ENCODE measurements at places on chromosomes 2 and 18.

DNA sequence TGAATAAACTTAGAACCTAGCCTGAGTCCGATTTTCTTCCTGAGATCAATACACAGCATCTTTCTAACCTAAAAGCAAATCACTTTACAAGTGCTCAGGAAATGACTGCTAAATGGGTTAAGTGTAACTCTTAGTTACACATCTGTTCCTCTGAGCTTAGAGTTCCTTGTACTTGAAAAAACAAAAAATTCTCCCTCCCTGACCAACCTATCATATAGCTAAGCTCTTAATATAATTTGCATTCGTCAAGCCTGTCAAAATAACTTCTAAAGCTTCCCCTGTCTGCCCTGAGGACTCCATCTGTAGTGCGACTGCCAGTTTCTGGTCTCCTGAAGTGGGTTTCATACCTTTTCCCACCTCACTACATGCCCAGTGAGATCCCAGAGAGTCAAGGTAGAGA, 190.4 kb downstream of the NCK2 start:
- no peak for DNase-seq

- no peak for DNase-seq
These were observed 260.5 kb downstream of the C1D start for GRCh38 chr2:67802291-67802690.

- DNase-seq: no peak
These were observed 166.2 kb downstream of the SH3RF3 start for GRCh38 chr2:109295070-109295780.

DNA sequence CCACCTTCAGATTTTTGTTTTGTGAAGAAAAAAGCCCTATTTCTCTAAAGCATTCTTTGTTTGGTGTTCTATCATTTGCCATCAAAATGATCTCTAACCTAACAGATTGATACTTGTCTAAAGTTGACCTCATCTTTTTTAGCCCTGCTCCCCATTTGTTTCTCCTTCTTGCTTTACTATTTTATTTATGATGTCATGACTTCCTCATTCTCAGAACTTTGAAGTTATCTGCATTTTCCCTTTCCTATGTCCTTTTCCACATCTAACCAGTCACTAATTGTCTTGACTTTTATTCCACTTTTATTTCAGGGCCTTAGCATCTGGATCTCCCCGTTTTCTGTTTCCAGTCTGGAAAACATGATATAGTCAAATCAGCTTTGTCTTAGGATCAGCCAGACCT, 8.3 kb downstream of the RAPGEF4 start:
- DNase-seq: no peak

DNA sequence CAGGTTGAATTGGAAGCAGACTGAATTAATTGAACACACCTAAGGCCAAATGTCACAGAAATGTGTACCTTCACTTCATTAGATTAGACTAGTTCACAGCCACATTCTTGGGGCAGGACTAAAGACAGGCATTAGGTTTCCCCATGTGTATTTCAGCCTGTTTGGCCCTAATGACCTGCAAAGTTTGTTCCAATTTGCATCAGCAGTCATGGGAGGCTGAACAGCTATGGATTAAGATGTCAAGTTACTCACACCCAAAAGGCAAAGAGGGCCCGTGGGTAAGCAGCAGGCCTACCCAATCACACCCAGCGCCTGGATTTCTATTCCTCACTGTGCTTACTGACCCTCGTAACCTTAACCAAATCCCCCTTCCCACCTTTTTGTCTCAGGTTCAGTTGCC, 99.6 kb upstream of the RIOK3 start:
- DNase-seq: no peak

Measured in CD8-positive, alpha-beta memory T cell (primary cell).